ENCODE measurements at places on chromosomes 1 and 21.

GRCh38 chr21:32186804-32187203, 92.0 kb downstream of the MIS18A start:
- no peak overlapping the region for H3K27ac ChIP-seq
- H3K36me3 ChIP-seq = no peaks in the 10 kb centered on the region
- no peaks in the 10 kb centered on the region for H3K27me3 ChIP-seq
- H3K4me3 ChIP-seq = no peak overlapping the region

- no peaks in the 10 kb centered on the region for H3K36me3 ChIP-seq
- DNase-seq = no peak
- peak overlapping the region; percentile 6 for H3K4me3 ChIP-seq
- no peaks in the 10 kb centered on the region for H3K27me3 ChIP-seq
- peaks cover 96% of the 10 kb centered on the region for H3K4me1 ChIP-seq
Measured at GRCh38 chr1:94919241-94920030, 7.5 kb downstream of the CNN3 start.

DNA sequence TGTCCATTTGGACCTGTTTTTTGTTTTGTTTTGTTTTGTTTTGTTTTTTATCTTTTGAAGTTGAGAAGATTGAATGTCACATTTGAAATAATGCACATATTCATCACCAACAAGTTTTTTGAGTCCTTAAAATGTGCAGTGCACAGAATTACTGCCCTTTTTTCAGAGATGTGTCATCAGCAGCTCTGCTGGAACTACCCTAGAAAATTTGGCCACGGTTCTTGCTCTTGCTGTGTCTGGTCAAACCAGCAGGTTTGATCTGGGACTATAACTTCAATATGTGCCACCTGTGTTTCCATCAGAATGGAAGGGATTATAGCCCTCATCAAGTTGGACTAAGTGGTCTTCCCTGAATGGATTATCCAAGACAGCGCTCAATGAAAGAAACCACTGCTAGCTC, 24.1 kb upstream of the CNN3 start:
- peaks cover 53% of the 10 kb centered on the region for H3K4me1 ChIP-seq
- H3K4me3 ChIP-seq = no peak overlapping the region
- H3K27me3 ChIP-seq = no peaks in the 10 kb centered on the region
- DNase-seq = no peak

DNA sequence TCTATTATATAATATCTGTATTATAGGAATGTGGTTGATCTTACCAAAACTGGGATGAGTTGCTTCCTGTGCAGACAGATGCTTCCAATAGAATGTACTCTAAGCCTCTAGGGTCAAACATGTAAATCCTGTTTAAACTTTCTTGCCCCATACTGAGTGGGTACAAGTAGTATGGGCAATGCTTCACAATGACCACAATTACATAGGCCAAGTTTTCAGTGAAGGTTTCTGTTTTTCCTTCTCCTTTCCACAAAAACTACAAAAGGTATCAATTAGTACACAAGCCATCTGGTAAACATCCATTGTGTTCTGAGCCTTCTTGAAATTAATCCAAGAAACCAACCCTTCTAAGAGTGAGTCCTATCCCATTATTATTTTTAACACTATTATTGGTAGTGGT, 16.8 kb downstream of the OTUD7B start:
- peaks cover 74% of the 10 kb centered on the region for H3K4me1 ChIP-seq
- H3K36me3 ChIP-seq = no peaks in the 10 kb centered on the region
- no peak overlapping the region for H3K27ac ChIP-seq
- no peak for DNase-seq
- H3K27me3 ChIP-seq = no peaks in the 10 kb centered on the region

- DNase-seq = no peak
- no peak overlapping the region for H3K4me3 ChIP-seq
- H3K27me3 ChIP-seq = peaks cover 7% of the 10 kb centered on the region
- H3K4me1 ChIP-seq = peaks cover 5% of the 10 kb centered on the region
- H3K27ac ChIP-seq = no peak overlapping the region
Measured at GRCh38 chr21:39712976-39713375, 32.0 kb upstream of the IGSF5 start.

- H3K36me3 ChIP-seq = no peaks in the 10 kb centered on the region
- H3K27ac ChIP-seq = no peak overlapping the region
- no peak overlapping the region for H3K4me3 ChIP-seq
- H3K27me3 ChIP-seq = no peaks in the 10 kb centered on the region
- no peak for DNase-seq
- H3K4me1 ChIP-seq = peaks cover 11% of the 10 kb centered on the region
Measured at GRCh38 chr1:19591482-19592091, 52.5 kb upstream of the NBL1 start.

DNA sequence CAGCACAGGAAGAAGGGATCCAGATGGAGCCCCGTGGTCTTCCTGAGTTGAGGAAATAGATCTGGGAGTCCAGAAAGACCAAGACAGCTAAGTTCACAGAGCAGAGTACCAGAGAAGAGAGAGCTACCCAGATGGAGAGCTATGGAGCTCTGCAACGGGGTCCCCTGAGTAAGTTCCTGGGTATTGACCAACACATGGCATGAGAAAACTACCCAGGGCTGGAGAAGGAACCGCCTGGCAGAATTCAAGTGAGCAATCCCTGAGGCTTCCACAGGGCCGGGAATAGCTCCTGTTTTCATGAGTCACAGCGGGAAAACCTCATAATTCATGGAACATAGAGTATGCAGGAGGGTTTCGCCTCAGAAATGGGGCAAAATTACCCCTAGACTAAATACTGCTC, 19.7 kb downstream of the STPG1 start:
- H3K4me1 ChIP-seq = peaks cover 22% of the 10 kb centered on the region
- H3K4me3 ChIP-seq = no peak overlapping the region
- no peaks in the 10 kb centered on the region for H3K36me3 ChIP-seq
- no peak for DNase-seq
- H3K27me3 ChIP-seq = no peaks in the 10 kb centered on the region

DNA sequence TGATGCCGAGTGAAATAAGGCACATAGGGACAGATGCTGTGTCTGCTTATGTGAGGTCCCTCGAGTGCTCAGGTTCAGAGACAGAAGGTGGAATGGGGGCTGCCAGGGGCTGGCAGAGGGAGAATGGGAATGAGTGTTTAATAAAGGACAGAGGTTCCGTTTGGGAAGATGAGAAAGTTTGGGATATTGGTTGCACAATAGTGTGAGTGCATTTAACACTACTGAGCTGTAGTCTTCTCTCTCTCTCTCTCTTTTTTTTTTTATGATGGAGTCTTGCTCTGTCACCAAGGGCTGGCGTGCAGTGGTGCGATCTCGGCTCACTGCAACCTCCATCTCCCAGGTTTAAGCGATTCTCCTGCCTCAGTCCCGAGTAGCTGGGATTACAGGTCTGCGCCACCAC, 44.9 kb downstream of the TRAPPC10 start:
- H3K4me1 ChIP-seq = peaks cover 15% of the 10 kb centered on the region
- no peaks in the 10 kb centered on the region for H3K27me3 ChIP-seq
- no peak overlapping the region for H3K27ac ChIP-seq
- H3K36me3 ChIP-seq = peaks cover 53% of the 10 kb centered on the region

GRCh38 chr1:22077728-22078127, 25.2 kb downstream of the CDC42 start:
- H3K27ac ChIP-seq = peak overlapping the region; percentile 4
- no peak overlapping the region for H3K4me3 ChIP-seq
- H3K4me1 ChIP-seq = peaks cover 97% of the 10 kb centered on the region
- H3K36me3 ChIP-seq = peaks cover 38% of the 10 kb centered on the region
- H3K27me3 ChIP-seq = no peaks in the 10 kb centered on the region

DNA sequence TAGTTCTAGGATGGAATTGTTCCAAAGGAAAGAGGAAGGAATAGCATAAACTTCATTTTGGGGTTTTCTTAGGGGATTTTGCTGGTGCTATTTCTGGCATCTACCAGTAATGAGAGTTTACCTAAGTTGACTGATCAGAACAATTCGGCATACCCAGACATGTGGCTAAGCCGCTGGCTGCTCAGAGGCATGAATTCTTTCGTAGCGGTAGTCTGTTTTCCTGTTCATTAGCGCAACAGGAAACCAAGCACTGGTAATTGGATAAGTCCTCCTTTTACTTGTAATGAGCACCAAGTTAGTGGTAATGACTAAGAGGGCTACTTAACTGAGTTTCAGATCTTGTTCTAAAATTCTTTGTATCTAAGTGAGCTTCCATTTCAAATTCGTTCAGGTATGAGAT, 38.6 kb downstream of the C21orf91 start:
- H3K27me3 ChIP-seq = no peaks in the 10 kb centered on the region
- H3K4me1 ChIP-seq = no peaks in the 10 kb centered on the region
- H3K4me3 ChIP-seq = no peak overlapping the region
- DNase-seq = no peak
- H3K27ac ChIP-seq = no peak overlapping the region

DNA sequence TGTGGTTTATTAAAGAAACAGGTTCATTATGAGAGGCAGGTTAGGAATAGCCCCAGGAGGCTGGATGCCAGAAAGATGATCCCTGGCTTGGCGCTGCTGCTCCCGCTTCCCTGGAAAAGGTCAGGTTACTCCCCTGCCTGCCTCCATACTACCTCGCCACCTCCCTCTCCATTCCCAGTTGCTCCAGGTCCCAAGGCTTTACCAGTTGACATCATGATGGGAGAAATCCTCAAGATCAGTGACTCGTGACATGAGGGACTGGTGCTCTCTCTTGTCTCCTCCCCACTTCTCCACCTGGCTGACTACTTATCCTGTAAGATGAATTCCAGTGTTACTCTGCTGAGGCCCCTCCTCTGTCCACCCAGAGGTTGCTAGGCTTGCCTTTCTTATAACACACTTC, 19.7 kb downstream of the VASH2 start:
- no peaks in the 10 kb centered on the region for H3K4me1 ChIP-seq
- peaks cover 24% of the 10 kb centered on the region for H3K27me3 ChIP-seq
- no peak overlapping the region for H3K4me3 ChIP-seq
- no peak for DNase-seq
- H3K27ac ChIP-seq = no peak overlapping the region
